ENCODE measurements at places on chromosomes 2 and 18.

DNA sequence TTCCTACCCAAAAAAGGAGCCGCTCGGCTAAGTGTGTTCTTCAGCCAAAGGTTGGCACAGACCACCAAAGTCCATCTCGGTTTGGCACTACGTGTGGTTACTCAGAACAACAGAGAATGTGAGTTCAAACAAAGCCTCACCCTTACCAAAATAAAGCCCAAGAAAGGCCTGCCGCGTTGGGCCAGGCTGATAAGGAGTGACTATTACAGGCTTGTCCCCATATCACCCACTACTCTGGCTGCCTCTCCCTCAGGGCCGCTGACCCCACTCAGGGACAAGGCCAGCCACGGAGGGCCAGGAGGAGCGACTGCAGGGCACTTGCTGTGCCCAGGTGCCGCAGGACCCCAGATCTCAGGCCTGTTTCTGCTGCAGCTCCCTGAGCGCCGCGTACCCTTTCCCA lies 13.8 kb downstream of the HS1BP3 start:
- DNase-seq: no peak

- DNase-seq: no peak
Observed at GRCh38 chr18:30595942-30596341, 446.6 kb downstream of the DSC3 start.

GRCh38 chr2:47076586-47077441 lies 78.3 kb downstream of the STPG4 start:
- DNase-seq: no peak

DNA sequence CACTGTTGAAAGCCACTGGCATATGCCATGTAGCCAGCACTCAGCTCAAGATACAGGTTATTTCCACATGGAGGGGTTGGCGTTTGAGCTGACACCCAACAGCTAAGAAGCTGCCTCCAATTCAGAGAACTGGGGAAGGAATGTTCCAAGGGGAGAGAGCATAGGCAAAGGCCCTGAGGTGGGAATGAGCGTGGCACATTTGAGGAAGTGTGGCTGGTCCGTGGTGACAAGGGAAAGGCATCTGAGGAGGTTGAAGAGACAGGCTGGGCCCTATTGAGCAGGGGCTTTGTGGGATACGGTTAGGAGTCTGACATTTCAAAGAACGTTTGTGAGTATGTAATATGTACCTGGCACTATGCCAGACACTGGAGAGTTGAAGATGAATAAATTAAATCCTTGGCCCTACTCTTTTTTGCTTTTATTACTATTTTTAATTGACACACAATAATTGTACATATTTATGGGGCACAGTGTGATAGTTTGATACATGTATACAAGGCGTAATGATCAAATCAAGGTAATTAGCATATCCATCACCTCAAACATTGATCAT lies 27.6 kb upstream of the TMBIM1 start:
- DNase-seq: no peak

GRCh38 chr2:44817673-44818335 lies 123.7 kb upstream of the SIX3 start:
- DNase-seq: no peak

Data from stimulated activated CD4-positive, alpha-beta T cell treated with anti-CD3 and anti-CD28 coated beads, Interleukin-1b, Interleukin-23, amount 100 ng/mL, for 24 hours (primary cell).